DMS79 treated with DMSO at 0.1 percent for 48 hours (cell line): ENCODE measurements at places on chromosomes 16 and 17.

DNA sequence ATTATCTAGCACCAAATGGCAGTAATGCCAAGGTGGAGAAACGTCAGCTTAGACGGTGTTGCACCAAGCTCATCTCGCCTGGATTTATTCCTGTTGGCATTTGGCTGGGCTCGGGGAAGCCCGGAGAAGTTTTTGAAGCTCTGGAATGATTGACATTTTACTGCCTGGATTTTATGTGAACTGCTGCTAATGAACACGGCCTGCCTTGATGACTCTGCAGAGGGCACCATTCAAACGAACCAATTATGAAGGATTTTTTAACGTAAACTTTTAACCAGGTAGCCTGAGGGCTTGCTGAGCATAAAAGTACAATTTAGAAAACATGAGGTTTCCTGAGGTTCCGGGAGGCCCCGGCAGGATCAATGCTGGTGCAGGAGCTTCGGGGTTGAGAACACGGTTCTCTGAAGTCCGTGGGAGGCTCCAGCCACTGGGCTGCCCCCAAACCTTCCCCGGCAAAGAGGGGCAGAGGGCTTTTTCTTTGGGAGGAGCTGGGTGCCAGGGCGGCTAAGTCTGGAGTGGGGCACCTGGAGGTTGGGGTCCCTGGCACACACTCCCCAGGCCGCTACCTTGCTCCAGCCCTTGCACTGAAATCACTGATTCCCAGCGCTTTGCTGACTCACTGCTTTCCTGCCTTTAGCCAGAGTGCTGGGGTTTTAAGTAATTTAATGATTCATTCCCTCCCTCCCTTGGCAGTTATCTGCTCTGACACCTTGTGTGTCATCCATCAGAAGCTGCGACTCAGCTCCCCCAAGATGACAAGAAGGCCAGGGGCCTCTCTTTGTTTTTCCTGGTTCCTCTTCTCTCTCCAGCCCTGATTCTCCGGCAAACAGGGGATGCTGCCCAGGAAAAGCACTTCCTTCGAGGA lies 161.2 kb upstream of the IRX3 start:
- DNase-seq = no peak

GRCh38 chr17:8964801-8965393 lies 610 bp downstream of the PIK3R5 start:
- DNase-seq = no peak

DNA sequence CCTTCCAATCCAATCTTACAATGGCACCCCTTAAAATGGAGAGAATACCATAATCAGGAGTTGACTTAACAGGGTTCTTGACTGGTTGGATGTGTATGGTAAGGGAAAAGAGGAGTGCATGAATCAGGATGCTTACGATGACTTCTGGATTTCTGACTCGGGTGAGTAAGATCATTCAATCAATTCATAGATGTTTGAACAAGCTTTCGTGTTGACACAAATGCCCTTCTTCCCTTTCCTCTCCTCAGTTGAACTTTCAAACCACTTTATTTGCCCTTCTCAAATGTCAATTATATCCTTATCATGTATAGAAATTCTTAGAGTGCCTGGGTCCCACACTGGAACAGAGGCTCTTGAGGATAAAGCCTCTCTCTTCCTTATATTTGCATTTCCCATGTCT lies 25.9 kb downstream of the ABCC12 start:
- no peak for DNase-seq

GRCh38 chr17:34365340-34365739 lies 2.3 kb upstream of the CCL1 start:
- DNase-seq = peak; percentile 61

DNA sequence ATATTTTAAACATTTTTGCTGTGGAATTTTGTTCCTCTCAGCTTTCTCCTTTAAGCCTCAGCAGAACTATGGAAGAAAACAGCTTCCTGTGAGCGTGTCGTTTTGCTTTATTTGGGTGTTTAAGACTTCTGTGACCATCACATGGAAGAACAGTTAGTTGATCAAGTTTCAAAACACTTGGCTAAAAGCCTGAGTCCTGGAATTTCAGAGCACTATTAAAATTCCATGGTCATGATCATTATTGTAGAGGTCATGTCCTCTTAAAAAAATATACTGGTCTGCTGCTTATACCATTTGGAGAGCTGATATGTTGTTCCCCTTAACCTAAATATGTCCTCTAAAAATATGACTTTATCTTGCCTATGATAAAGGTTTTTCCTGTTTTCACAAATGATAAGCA lies 12.6 kb upstream of the CDR2 start:
- DNase-seq = no peak

DNA sequence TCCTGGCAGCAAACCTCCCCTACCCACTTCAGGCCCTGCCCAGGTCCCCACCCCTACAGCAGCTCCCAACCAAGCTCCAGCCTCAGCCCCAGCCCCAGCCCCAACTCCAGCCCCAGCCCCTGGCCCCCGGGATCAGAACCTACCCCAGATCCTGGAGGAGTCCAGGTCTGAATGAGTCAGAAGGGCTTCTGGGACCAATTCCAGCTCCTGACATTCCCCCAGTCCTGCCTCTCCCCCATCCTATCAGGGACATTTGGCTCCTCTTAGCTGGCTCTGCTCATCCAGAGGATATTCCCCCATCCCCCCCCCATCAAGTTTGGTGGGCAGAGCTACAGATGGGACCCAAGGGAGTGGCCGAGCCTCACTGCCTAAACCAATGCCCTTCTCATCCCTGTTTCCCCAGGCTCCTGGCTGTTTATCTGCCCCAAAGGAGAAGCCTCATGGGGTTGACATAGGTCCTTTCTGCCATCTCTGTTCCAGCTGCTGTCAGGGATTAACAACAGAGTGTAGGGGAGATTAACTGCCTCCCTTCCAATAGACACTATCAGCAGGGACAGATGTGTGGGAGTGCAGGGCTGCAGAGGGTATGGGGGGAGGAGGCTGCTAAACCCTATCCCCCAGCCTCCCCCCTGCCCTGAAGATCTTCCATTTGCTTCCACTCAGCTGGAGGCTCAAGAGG lies 16.5 kb downstream of the CNTNAP1 start:
- DNase-seq = no peak

DNA sequence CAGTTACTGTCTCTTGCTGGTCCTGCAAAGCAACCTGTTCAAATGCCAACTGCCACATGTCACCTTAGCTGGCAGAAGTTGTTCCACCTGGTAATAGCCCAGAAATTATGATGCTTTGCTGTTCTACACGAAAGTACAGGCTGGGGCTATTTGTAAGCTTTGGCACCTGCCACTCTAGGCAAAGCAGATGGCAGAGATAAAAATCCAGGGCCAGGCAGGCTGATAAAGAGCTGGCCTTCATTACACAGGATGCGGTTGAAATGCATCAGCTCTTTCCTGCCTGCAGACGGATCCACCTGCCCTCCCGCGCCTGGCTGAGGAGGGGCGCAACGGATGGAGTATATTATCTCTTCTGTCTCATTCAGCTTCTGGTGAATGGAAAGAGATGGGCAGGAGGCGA lies 29.3 kb upstream of the KDM8 start:
- no peak for DNase-seq

- DNase-seq = no peak
Observed at GRCh38 chr17:71580220-71580619, 540.6 kb upstream of the SOX9 start.

DNA sequence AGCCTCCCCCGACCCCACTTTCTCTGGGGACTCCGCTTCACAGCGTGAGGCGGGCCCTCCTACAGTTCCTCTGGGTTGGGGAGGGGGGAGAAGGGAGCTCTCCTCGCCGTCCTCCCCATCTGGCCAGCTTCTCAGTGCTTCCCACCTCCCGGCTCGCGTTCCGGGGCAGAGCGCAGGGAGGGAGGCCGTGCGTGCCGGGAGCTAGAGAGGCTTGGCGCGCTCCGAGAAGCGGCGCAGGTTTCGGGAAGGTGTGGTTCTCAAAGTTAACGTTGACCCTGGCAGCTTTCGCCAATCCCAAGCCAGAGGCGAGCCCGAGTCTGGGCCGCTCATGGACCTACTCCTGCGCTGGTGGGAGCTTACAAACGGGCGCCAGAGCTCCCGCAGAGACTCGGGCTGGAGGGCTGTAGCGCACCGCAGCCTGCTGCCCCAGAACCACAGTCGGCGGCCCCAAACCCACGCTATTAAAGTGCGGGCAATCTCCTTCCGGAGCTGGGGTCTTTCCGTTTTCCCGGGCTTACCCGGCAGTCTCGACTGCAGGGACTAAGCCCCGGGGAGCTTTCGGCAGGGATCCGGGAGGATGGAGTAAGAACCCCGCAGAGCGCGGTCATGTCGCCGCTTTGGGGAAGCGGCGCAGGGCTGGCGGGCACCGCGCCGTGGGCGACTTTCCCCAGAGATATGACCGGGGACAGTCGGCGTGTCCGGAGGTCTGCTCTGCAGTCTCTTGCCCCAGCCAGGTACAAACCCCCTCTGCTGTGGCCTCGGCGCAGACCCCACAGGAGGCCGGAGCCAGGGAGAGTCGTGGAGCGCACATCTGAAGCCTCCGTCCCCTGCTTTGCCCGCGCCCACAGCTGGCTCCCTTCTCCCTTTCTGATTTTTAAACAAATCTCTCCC lies 787 bp downstream of the CDH11 start:
- DNase-seq = no peak

DNA sequence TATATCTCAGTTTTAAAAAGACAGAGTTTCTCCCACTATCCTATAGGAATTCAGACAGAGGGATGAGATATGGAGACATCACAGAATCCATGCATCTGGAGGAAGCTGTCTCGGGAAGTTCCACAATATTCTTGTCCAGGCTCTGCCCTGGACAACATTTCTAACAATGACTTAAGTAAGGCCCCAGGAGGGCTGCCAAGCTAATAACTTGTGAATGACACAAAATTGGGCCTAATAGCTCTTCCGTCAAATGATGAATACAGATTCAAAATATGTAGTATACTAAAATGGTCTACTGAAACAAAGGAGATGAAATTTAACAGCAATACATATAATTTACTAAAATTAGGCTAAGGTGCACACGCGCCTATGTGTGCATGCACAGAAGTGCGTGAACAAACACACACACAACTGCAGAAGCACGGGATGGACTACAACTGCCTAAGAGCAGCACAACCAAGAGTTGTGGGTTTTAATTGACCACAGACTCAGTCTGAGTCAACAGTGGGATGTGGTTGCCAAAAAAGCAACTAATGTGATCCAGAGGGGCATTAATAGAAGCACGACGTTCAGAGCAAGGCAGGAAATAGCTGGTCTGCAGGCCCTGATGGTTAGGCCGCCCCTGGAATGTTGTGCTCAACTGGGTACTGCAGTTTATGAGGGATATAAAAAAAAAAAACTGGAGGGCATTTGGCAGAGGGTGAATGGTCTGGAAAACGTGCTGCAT lies 26.3 kb upstream of the HS3ST2 start:
- peak; percentile 15 for DNase-seq

DNA sequence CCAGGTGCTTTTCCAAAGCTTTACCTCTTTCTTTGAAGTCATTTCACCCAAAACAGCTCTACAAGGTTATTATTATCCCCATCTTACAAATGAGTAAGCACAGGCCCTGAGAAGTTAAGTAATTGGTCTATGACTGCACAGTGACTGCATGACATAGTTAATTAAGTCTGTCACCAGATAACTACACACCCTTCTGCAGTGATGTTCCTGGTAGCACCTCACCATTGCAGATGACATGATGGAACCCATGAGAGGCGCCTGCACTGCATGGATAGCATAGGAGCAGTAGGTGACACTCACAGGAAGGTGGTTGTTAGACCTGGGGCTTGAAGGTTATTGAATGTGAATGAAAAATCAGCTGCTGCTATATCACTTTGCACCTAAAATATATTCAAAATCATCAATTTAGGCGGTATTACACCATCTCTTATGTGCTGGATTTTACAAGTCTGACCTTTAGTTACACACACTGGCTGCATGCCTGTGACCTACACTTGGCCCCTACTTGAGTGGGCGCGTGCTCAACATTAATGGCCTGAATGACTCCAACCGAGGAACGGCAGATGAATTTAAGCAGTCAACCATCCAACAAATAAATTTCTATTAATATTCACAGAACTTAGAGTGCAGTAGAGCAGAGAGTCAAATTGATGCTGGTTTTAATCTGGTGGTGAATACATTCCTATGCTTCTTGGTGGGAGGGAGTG lies 239.6 kb downstream of the CDH11 start:
- no peak for DNase-seq

DNA sequence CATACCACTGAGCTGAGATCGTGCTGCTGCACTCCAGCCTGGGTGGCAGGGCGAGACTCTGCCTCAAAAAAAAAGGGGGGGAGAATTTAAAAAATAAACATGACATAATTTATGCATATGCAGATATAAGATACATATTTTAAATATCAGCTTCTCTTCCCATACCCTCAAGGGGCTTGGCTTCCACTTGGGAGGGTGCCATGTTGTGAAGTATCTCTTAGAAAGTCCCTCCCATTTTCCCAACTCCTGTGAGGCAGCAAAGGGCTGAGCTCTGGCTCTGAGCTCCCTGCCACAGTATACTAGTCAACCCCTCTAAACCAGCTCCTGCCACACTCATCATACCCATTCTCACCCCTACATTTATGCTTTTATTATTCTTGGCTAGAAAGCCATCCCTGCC lies 39.4 kb downstream of the MYH11 start:
- no peak for DNase-seq

DNA sequence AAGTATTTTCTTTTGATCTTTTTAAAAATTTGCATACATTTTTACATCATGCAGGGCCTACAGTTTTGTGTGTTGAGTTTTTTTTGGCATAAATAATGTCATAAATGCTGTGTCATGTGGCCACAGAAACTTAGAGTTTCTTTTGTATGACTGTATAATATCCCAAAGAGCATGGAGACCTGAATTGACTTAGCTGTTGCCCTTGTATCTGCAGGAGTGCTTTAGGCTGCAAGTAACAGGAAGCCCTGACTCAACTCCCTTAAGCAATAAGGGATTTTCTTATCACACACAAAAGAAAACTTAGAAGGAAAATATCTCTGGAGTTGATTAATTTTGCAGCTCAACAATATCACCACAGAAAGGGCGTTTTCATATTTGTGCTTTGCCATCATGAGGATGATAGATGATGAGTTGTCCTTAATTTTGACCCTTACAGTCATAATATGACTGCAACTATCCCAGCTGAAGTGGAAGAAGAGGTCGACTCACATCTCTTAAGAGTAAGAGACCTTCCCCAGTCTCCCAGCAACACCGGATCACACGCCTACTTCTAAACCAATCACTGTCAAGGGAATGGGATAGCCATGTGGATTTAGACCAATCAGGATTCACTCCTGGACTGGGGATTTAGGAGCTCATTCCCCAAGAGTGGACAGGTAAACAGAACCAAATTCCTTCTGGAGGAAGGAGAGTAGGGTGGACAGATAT lies 138.9 kb downstream of the GSG1L start:
- DNase-seq = no peak
